Stimulated activated CD4-positive, alpha-beta T cell treated with anti-CD3 and anti-CD28 coated beads, Interleukin-1b, Interleukin-23, amount 100 ng/mL, for 1 hour (primary cell): ENCODE measurements at places on chromosomes 4 and X.

GRCh38 chr4:25788703-25789238 lies 74.0 kb downstream of the SEL1L3 start:
- DNase-seq = no peak

DNA sequence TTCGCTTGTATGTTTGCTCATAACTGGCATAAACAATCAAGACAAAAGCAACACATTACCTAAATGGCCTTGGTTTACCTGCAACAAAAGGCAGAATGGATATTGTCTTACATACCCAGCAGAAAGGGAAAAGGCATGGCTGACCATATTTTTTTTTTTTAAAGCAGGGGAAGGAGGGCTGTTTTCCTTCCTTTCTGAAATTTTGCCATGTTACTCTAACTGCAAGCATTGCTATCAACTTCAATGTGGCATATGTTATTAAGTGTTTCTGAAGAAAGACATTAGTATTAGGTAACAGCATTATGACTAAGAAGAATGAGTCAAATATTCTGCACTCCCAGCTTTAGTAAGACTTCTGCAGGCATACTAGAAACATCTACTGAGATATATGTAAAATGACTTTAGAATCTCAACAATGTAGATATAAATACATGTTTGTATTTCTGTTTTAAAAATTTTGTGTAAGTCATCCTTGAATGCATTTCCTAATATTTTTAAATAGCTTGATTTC lies 512.6 kb upstream of the FAM241A start:
- no peak for DNase-seq

- no peak for DNase-seq
Measured at GRCh38 chrX:6732101-6732500, 197.2 kb upstream of the VCX3A start.

DNA sequence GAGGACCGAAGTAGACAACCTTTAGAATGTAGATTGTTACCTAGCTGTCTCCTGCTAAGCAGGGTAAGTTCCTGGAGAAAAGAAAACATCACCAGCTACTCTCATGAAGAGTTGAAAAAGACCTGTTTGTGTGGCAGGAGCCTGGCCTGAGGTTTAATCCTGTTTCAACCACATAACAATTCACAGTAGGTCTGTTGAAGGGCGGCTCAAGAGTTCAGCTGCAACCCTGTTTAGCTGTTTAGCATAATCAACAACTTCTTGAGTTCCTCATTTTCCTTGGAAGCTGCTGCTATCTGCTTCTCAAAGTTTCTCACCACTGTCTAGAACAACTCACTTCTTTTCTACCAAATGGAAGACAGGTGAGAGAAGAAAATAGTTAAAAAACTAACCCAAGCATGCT lies 170.4 kb upstream of the TET2 start:
- DNase-seq = no peak
